Hematopoietic multipotent progenitor cell treated with erythropoietin and hydrocortisone succinate and interleukin-3 and kit ligand, for 8 days (in vitro differentiated cells): ENCODE measurements at places on chromosomes 16 and 17.

- no peak for DNase-seq
Measured at GRCh38 chr16:12265108-12265507, 288.6 kb downstream of the SNX29 start.

- no peak for DNase-seq
Measured at GRCh38 chr17:74777901-74778515, 1.9 kb upstream of the NAT9 start.

DNA sequence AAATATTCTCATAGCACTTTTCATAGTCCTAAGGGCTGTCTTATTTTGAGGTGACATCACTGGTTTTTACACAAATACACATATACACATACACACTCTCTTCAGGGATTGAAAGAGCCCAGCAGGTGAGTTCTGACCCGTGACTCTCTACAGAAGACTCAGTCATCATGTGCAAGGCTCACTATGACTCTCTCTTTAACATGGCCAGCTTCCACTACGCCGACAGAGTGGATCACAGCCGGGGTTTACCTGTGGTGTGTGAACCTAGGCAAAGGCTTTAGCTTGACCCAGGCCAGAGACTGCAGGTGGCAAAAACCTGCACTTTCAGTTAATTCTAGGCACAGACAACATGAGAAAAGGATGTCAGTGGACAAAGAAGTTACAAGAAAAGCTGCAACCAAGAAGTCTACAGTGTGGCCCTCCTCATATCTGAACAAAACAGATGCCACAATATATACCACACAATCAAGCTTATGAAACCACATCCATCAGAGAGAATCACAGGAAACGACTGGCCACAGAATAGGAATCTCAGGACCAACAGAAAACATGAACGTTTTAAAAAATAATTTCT lies 56.5 kb downstream of the CYTH1 start:
- DNase-seq, result peak; percentile 57

GRCh38 chr16:86444661-86445060 lies 65.7 kb upstream of the FOXF1 start:
- DNase-seq, result no peak

DNA sequence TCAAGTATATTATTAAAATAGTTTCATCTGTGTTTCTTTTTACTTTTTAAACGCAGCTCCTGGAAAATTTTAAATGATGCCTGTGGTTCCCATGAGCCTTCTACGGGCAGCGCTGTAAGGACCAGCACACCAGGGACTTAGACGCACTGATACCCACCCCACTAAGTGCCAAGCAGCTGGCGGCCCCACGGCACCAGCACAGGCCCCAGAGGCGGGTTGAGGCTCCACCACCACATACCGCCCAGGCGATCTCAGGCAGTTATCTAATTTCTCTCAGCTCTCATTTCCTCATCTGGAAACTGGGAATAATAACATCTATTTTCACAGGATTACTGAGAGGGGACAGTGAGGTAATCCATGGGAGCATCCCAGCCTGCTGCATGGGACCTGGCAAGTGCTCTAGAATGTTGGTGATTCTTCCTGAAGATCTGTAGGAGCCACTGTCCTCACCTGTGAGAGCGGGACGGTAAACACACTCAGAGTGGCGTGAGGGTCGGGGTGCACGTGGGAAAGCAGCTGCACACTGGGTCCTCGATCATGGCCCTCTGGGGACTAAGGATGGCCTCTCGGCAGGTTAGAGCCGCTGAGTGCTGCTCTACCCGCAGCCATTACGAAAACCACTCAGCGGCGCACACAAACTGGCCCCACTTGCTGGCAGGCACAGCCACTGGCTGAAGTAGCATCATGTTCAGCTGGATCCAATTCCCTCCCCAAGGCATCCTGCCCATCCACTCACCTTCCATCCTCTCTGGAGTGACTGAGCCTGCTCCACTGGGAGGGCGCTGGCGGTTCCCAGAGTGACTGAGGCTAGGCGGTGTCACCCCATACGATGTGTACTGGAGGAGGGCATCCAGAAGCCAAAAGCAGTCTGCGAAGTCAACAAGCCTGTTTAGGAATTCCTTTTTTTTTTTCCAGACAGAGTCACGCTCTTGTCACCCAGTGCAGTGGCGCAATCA lies 17.6 kb upstream of the SLC38A8 start:
- no peak for DNase-seq

GRCh38 chr17:70138291-70138865 lies 31.0 kb upstream of the KCNJ2 start:
- DNase-seq, result no peak

- DNase-seq, result peak; percentile 82
Measured at GRCh38 chr17:74282587-74283370, 8.7 kb downstream of the DNAI2 start.
